WTC11 (cell line): ENCODE measurements at places on chromosomes 4 and X.

DNA sequence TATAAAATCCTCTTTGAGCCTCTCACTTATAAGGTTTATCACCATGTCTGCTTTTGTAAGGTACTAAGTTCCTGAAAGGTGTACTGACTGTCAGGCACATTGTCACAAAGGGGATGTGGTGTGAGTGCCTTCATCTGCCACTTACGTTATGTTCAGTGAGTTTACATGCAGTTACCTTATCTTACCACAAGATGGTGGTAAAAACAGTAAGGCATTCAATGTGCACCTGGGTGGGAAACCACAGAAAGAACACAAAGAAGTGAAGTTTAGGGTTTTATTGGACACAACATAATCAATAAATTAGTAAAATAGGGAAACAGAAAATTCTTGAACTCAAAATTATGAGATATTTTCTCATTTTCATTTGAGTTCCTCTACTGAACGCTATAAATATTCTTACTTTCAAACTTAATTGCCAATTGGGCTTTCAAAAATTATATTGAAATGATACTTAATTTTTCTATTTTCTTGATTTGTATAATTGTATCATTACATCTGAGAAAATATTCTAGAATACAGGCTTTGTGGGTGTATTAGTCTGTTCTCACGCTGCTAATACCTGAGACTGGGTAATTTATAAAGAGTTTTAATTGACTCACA lies 650.8 kb downstream of the PCDH7 start:
- DNase-seq: no peak

GRCh38 chrX:153590961-153591956 lies 7.7 kb downstream of the CCNQ start:
- DNase-seq: no peak

DNA sequence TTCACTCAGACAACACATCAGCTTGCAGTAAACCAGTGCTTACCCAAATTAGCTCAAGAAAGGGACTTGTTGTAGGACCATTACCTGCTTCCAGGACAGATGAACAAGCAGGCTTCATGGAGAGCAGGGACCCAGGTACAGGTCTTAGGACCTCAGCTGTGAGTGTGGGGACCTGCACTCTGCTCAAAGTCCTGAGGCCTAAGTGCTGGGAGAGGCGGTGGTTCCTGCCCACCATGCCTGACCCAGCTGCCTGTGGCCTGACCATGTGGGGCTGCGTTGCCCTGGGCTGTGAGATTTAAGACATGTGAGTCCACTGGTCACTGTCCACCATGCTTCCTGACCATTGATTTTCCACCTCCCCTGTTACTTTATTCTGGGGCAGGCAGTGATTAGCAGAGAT lies 140.2 kb downstream of the DCLK2 start:
- no peak for DNase-seq

- DNase-seq: no peak
Observed at GRCh38 chr4:70948665-70949260, 44.7 kb upstream of the DCK start.

- DNase-seq: no peak
Observed at GRCh38 chrX:110089656-110090403, 86.9 kb downstream of the TMEM164 start.

GRCh38 chrX:129732857-129733256 lies 5.9 kb upstream of the XPNPEP2 start:
- DNase-seq: no peak

DNA sequence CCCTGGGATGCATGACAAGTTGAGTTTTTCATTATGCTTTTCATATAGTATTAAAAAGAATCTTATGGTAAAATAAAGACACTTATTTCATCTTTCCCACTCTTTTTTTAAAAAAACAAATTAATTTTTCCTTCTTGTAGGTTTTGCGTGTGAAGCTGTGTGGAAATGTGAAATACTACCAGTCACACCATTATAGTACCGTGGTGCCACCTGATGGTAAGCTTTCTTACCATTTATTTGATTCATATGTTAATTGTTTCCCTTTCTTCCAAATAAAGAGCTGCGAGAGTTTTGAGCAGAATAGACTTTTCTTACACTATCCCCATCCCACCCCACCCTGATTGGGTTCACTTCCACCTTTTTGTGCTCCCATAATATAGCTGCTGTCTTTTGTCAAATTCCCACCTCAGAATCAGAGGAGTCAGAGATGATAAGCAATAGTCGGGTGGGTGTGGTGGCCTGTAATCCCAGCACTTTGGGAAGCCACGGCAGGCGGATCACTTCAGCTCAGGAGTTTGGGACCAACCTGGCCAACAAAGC lies 44.3 kb downstream of the CASP6 start:
- DNase-seq: no peak

- no peak for DNase-seq
Observed at GRCh38 chrX:6849716-6850414, 297.6 kb upstream of the STS start.

- DNase-seq: no peak
Observed at GRCh38 chr4:126124818-126125217, 810.1 kb downstream of the FAT4 start.

DNA sequence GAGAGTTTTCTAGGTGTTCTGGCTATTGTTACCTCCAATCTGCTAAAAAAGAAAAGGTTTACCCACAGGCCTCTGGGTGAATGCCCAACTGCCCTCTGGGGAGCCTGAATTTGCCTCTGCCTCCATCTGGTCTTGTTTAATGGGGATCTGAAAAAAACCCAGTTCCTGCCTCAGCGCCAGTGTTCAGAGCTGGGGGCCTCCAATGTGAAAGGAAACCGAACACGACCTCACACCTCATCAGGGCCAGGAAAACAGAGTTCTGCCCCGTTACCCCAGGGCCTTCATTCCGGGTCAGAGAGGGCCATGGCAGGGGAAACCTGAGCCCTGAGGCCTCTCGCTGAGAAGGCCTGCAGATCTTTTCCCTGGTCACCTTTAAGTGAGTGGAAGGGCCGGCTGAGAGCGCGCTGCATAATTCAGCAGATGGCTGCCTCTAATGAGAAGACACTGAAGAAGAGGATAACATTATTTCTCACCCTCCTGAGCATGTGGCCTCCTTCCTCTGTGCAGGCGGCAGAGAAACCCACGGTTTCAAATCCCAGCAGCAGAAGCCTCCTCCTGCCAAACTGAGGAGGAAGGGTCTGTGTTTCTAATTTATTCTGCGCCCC lies 6.8 kb downstream of the SEPTIN6 start:
- DNase-seq: no peak

DNA sequence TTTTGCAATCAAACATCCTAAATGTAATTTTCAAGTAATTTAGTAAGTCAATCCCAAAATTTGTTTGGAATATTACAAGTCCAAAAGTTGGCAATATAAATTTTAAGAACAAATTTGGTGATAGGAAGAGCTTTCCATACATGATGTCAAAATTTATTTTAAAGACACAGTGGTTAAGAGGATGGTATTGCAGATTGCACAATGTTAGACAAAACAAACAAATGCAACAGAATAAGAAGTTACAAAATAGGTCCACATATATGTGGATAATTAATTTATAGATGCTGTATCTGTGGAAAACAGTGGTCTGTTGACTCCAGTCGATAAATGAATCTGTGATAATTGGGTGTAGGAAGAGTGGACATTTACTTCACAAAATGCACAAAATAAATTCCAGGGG lies 358.5 kb downstream of the PCDH7 start:
- no peak for DNase-seq

DNA sequence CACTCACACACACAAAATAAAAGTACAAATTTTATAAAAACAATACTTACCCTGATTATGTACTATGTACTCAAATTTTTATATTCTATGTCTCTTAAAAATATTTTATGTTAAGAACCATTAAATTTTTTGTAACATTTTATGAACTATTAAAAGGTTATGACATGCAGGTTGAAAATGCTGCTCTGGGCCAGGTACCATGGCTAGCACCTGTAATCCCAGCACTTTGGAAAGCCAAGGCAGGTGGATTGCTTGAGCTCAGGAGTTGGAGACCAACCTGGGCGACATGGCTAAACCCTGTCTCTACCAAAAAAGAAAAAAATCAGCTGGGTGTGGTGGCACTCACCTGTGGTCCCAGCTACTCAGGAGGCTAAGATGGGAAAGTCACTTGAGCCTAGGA lies 29.4 kb upstream of the SPINK2 start:
- no peak for DNase-seq

- DNase-seq: no peak
Observed at GRCh38 chr4:1416051-1416947, 10.1 kb upstream of the NKX1-1 start.

- no peak for DNase-seq
Observed at GRCh38 chr4:142291299-142292050, 554.6 kb downstream of the INPP4B start.

DNA sequence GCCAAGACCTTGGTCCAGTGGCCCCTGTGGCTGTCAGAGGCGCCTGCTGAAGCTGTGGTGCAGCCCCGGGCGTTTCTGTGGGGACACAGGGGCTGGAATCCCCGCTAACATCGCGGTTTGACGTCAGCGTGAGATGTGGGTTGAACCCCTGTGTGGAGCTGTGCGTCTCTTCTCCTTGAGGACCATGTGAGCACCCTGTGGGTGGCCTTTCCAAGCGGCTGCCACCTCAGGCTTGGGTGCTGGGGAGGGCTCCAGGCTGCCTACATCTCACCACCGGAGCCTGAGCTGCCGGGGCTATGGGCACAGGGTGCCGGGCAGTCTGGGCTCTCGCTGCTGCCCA lies 27.7 kb downstream of the UVSSA start:
- no peak for DNase-seq

- no peak for DNase-seq
Observed at GRCh38 chrX:18457000-18457399, 31.6 kb downstream of the CDKL5 start.

DNA sequence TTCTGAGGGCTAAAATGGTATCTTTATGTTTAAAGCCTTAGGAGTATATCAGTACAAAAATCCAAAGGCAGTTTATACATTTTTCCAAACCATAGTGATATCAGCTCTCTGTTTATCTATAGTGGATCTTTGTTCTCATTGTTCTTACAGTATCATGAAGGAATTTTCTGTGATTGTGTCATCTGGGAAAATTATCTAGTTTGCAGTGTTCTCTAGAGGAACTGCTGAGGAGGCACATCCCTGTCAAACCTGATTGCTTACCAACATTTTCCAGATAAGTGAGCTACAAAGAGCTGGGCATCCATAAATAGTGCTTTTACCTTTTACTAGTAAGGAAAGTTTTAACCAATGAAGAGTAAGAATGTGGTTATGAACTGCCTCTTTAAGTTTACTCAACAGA lies 44.9 kb upstream of the SLC25A31 start:
- no peak for DNase-seq

DNA sequence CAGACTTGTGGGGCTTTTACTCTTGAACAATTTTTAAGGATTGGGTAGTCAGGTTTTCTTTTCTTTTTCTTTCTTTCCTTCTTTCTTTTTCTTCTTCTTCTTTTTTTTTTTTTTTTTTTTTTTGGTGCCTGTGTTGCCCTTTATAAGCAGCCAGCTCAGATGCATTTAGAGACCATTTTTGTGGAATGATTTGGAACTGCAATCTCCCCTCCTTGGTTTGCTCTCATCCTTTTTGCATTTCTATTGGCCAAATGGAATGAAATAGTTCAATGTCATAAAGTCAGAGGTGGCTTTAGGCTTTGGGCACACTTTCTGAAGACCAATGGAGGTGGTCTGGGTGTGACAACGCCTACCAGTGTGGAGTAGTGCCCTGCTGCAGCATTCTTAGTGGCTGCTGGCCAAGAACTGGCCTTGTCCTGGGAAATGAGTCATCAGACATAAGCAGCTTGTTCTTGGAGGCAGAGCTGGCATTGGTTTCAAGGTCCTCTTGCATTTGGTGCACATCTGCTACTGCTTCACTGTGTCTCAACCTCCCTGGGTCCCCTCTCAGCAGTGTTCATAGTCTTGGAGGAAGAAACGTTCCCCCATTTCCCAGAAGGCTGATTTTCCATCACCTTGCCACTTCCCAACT lies 84.5 kb downstream of the CT47B1 start:
- DNase-seq: no peak

DNA sequence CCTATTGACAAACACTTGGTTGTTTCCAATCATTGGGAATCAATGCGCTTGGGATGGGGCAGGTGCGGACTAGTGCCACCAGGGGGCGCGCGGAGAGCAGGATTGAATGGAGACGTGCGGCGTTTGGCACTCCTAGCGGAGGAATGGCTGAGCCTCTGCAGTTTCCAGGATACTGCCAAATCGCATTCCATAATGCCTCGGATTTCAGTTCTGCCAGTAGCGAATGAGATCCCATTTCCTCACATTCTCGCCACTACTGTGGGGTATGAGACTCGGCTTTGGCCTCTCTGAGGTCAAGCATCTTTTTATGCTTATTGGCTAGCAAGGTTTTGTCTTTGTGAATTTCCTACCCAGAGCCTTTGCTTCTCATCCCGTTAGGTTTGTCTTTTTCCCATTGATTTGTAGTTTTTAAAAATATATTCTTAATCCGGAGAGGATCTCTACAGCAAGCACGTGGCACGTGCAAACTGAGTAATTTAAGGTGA lies 28.7 kb downstream of the CLDN34 start:
- DNase-seq: peak; percentile 81

DNA sequence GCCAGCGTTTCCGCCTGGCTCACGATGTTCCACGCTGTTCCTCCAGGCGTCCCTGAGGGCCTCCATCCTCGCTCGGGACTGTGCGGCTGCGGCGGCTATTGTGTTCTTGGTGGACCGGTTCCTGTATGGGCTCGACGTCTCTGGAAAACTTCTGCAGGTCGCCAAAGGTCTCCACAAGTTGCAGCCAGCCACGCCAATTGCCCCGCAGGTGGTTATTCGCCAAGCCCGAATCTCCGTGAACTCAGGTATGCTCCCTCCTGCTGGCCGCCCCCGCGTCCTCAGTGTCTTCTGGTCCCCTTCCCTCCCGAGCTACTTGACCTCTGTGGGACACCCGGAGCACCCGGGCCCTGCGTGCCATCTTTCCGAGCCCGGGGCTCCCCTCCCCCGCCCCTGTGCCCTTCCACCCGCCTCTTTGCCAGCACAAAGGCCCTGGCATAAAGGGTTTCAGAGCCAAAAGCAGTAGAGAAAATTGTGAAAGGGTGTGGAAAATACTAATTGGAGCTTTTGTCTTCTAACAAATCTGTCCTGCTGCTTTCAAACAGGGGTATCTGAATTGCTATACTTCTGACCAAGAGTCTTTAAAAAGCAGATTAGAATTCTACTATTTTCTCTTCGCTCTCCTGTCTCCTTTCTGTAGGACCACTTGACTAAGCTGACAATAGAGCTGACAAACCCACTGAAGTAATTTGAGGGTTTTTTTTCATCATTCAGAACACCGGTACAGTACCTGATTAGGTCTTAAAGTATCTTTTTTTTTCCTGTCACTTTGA lies 104.0 kb downstream of the NEUROG2 start:
- DNase-seq: peak; percentile 49
